C1 segment of cervical spinal cord (tissue), 14 donors: ENCODE measurements at places on chromosomes 11 and 22.

- no peak for DNase-seq
Observed at GRCh38 chr22:47409539-47410275, 647.3 kb downstream of the TBC1D22A start.

- no peak for DNase-seq
Observed at GRCh38 chr11:84381666-84382065, 1095.5 kb upstream of the CCDC90B start.

DNA sequence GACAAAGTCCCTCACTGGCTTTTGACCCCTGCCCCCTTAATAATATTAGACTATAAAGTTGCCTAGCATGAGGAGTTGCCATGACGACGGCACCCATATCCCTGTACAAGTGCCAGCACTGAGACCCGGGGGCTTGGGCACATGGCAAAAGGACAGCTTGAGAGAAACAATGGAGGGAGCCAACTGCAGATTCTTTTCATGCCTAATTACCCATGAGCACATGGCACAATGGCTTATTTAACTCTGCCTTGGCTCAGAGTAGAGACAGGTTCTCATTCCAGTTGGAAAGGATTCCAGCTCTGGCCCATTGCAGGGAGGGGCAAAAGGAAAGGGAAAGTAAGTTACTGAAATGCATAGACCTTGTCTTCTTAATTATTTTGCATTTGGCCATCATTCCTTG lies 261.2 kb upstream of the UBASH3B start:
- peak; percentile 32 for DNase-seq

DNA sequence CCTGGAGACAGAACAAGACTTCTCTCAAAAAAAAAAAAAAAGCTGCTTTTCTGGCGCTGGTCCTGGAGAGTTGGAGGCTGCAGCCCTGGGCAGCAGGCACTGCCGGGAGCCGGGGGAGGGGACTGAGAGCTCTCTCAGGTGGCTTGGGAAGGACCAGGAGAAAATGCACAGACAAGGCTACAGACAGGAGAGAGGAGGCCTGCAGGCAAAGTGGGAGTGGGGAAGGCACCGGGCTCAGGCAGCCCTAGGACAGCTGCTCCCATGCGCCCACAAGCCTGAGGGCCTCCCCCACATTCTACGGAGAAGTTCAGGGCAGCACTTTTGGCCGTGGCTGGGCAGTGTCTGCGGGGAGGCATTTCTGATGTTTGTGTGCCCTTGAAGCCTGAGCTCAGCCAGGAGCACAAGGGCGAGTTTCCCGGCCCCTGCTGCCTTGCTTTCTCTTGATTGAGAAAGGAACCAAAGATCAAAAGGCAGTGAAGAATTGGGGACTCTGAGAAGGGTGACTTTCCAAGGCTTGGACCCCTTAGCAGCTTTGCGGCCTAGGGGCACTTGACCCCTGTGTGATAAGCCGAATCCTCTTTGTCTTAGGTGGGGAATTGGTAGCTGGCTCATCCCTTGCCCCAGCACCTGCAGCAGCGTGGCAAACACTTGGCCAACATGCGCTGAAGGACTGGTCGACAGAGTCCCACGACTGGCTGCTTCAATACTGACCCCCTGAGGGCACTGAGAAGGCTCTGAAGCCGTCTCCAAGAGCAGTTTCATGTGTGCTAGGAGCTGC lies 35.3 kb downstream of the PPM1F start:
- DNase-seq = peak; percentile 16

GRCh38 chr11:44729063-44729462 lies 2.3 kb downstream of the TSPAN18 start:
- DNase-seq = no peak

DNA sequence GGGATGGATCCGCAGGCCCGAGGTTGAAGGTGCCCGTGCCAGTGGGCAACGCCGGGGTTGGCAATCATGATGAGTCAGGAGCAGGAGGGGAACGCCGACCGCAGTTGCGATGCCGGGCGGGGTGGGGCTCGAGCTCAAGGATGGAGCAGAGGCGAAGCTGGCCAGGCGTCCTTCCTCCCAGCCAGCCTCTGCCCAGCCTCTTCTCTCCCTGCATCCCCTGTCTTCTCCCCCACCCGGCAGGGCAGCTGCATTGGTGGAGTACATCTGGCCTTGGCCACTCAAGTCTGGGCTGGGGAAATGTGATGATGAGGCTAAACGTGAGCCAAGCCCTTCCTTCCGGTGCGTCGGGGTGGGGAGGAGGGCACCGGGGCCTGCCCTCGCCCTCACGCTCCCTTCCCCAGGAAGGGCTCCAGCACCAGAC lies 3.9 kb downstream of the IFITM10 start:
- DNase-seq = no peak

DNA sequence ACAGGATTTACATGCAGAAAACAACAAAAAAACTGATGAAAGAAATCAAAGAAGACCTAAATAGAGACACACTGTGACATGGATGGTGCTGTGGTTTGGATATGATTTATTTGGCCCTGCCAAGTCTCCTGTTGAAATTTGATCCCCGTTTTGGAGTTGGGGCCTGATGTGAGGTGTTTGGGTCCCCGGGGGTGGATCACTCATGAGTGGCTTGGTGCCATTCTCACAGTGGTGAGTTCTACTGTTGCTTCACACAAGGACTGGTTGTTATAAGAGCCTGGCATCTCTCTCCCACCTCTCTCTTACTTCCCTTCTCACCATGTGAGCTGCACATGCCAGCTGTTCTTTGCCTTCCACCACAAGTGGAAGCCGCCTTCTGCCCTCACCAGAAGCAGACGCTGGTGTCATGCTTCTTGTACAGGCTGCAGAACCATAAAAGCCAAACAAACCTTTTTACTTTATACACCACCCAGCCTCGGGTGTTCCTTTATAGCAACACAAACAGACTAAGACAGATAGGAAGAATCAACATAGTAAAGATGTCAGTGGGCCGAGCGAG lies 7.8 kb upstream of the RTL6 start:
- no peak for DNase-seq

- DNase-seq = peak; percentile 61
Observed at GRCh38 chr22:31080848-31081649, at the start of gene SMTN. SMTN (plus strand) TSS chr22:31081318; CDS start chr22:31083259, 1,941 bp downstream.

DNA sequence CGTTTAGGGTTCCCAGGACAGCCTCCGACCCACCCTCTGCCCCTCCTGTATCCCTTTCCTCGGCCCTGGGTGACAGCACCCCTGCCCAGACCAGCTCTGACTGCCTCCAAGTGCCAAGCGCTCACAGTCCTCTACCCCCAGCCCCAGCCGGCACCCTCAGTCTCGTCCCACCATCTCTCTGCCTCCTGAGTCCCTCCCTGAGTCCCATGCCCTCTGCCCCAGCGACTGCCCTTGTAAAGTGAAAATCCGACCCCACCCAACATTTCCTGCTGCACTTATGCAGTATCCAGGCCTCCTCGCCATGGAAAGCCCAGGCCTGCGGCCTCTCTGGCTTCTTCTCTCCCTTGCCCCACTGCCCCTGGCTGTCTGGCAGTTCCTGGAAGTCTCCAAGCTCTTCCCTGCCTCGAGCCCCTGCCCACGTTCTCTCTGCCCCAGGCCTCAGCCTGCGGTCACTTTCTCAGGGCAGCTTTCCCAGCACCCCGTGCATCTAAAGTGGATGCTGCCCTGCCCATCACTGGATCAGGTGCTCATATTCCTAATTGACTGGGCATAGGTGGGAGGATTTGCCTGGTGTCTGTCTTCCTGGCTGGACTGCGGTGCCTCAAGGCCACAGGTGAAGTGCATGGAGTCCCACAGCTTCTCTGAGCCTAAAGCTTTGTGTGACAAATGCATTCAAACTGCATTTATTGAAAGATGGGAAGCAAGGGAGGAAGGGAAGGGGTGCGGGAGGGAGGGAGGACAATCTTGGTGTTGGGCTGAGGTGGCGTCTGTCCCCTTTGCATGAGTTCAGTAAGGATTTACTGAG lies 17.7 kb upstream of the IL2RB start:
- no peak for DNase-seq

- no peak for DNase-seq
Observed at GRCh38 chr11:80414181-80415165, 973.6 kb upstream of the TENM4 start.

DNA sequence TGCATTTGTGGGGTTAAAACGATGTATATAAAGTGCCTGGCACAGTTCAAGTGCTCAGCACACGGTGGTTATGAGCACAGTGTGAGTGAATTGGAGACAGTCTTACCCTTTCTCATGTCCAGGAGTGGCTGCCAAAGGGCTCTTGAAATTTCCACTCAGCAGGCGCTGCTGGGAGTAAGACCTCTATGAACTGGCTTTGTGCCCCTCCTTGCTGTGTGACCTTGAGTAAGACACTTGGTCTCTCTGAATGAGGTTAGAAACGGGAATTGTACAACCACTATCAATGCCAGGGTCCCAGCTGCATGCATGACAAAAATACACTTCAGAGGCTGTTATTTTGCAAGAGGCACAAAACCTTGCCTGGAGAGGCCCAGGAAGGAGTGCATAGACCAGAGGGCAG lies 86.6 kb downstream of the TSPAN18 start:
- peak; percentile 83 for DNase-seq

DNA sequence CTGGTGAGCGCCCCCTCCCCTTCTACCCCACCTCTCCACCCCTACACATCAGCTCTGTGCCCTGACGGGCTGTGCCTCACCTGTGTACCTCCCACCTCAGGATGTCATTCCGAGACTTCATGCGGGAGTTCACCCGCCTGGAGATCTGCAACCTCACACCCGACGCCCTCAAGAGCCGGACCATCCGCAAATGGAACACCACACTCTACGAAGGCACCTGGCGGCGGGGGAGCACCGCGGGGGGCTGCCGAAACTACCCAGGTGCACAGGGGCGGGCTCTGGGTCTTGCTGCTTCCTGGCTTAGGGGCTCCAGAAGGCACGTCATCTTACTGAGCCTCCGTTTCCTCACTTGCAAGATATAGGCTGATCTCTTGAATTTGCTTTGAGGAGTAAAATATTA lies 6.8 kb downstream of the CAPN1 start:
- DNase-seq = no peak

- no peak for DNase-seq
Observed at GRCh38 chr11:1360181-1360834, 29.4 kb upstream of the BRSK2 start.

- DNase-seq = no peak
Observed at GRCh38 chr11:44883277-44883676, 67.4 kb downstream of the TP53I11 start.

- no peak for DNase-seq
Observed at GRCh38 chr11:23490557-23491235, 630.4 kb upstream of the CCDC179 start.
